Fibroblast of skin of right quadriceps (primary cell): ENCODE measurements at places on chromosomes 2 and 18.

DNA sequence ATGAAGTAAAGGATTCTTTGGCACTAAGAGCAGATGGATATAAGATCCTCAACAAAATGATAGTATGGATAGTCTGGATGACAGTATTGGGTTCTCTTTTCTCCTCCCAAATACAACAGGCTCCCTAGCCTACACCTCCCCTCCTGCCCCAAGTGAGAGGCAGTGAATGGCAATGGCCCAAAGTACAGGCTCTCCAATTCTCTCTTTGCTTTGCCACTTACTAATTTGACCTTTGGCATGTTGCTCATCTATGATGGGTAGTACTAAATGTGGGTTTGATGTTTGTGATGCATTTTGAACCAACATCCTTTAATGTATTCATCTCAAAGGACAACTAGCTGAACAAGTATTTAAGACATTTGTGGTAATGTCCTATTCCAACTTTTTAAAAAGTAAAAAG is 65.9 kb downstream of the EIF5B start:
- DNase-seq = peak; percentile 10

DNA sequence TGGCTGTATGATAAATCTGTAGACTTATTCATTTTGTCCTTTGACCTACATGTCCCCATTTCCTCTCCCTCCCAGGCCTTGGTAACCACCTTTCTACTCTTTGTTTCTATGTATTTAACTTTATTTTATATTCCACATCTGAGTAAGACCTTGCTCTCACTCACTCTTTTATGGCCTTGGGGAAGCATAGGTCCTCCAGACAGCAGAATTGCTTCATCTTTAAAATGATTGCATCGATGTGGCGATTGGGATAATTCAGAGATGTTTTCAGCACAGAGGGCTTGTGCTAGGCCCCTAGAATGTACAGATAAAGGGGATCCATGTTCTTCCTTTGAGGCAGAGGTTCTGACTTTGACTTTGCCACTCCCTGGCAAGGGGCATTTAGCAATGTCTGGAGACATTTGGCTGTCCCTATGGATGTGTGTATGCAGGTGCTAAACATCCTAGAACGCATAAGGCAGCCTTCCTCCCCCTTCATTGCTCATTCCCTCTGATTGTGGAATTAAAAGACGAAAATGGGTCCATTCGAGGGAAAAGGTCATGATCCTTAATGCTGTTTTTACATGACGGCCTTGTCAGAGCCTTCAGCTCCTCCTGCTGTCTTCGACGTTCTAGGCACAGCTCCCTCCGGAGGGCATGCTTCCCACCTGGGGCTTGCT is 1.2 kb upstream of the GPR39 start:
- peak; percentile 46 for DNase-seq

- peak; percentile 12 for DNase-seq
These were observed 1.1 kb downstream of the RNF103 start for GRCh38 chr2:86622519-86623042.

- no peak for DNase-seq
These were observed 20.0 kb upstream of the ASB18 start for GRCh38 chr2:236284208-236284607.

- DNase-seq = peak; percentile 65
These were observed 18.7 kb downstream of the MAPRE3 start for GRCh38 chr2:26989156-26989555.

- DNase-seq = no peak
These were observed 77.9 kb upstream of the MCFD2 start for GRCh38 chr2:46993501-46993900.

DNA sequence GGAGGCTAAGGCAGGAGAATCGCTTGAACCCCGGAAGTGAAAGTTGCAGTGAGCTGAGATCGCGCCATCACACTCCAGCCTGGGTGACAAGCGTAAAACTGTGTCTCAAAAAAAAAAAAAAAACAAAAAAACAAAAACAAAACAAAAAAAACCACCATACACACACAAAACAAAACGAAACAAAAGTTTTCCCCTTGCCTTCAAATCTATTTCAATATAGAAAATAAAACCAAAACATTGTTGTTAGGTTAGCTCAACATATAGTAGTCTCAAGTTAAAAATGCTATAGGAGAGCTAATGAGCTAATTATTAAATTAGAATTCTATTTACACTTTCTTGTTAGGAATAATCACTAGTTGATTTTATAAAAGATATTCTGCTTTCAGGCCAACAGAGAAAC is 43.3 kb downstream of the FBXO11 start:
- no peak for DNase-seq

DNA sequence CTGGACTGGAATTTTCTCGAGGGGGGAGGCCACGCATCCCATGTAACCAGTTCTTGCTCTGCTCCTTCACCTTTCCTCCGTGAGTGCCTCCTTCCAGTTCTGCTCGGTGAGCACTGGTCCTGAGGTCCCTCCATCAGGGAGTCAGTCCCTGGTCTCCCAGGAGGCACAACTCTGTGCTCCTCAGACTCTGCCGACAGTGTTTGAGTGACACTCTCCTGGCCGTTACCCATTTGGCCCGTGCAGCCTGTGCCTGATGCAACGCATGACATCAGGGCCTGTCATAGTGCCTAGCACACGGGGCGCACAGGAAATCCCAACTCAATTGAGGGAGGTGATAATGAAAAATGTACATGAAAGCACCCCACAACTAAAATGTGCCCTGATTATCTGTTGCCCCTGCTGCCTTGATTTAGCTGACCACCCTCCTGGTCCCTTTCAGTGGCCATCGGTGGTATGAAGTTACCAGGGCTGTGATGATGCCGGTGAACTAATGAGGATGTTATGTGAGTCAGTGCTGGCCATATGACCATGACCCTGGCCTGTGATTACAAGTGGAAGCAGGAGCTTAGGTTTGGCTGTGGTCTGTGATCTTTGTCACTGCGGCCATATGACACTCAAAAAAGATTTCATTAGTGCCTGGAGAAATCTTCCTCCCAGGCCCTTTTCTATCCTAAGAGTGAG is 144.6 kb downstream of the TDRD15 start:
- no peak for DNase-seq

DNA sequence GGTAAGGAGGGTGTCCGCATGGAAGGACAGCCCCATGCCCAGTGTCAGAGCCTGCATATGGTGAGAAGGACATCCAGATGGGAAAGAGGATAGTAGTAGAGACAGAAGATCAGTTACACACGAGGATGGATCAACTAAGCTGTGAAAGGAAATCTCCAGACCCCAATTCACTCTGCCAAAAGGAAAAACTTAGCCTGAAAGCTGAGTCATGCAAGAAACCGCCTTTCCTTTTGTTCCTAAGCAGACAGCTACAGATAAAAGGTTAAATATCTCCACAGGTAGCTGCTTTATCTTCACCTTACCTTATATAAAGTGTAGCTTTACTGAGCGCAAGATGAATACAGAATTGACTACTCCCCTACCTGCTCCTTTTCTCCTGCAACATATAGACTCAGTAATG is 67.3 kb upstream of the LGALSL start:
- no peak for DNase-seq

GRCh38 chr2:212548455-212548819 is 9.8 kb upstream of the ERBB4 start:
- peak; percentile 16 for DNase-seq

GRCh38 chr18:39845631-39846030 is 2109.4 kb upstream of the PIK3C3 start:
- DNase-seq = no peak

GRCh38 chr2:233094614-233095013 is 34.5 kb downstream of the INPP5D start:
- DNase-seq = no peak

DNA sequence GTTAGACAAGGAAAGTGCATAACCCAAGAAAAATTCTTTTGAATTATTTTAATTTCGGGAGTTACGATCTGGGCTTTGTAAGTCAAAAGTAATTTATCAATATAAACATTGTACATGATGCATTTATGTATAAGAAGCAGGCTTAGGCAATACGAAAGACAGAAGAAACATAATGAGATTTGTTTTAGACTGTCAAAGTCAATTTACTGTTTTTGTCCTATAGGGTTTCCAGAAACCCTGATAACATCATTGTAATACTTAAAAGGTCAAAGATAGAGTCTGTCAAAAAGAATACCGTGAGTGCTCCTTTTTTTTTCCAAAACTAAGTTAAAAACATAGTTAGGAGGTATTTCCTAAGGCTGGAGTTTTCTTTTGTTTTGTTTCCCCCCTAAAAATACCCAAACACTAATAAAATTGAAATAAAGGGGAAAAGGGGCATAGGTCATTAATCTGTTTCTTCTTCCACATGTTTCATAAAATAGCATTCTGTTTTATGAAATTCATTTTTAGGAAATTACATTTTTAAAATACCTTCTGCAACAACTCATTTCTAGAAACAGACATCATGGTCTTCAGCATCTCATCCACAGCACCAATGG is 16.1 kb downstream of the C1D start:
- no peak for DNase-seq

DNA sequence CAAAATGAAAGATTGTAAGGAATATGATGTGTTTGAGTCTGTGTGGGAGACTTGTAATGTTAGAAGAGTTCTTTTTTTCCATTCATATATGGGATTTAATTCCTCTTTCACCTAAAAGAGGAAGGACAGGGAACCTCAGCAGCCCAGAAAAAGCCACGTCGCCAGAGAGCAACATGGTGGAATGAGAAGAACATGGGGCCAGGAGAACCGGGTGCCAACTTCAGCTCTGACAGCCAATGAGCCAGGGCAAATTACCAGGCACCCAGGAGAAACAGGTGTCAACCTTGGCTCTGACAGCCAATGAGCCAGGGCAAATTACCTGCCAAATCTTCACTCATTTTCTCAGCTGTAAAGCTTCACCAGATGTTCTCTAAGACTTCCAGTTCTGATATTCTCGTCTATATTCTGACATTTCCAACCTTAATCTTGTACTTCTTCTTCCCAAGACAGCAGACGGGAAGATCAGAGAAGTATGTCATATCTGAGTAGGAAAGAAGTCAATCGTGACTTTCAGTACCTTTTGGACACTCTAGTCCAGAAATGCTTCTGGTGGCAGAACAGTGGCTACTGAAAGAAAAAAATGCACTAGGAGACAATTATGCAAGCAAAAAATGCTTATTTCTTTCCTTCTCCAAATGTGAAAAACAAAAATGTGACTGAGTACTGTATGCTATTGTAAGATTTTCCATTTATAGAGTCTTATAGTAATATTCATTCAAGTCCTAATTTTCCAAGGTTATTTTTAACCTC is 79.2 kb upstream of the COL5A2 start:
- no peak for DNase-seq

DNA sequence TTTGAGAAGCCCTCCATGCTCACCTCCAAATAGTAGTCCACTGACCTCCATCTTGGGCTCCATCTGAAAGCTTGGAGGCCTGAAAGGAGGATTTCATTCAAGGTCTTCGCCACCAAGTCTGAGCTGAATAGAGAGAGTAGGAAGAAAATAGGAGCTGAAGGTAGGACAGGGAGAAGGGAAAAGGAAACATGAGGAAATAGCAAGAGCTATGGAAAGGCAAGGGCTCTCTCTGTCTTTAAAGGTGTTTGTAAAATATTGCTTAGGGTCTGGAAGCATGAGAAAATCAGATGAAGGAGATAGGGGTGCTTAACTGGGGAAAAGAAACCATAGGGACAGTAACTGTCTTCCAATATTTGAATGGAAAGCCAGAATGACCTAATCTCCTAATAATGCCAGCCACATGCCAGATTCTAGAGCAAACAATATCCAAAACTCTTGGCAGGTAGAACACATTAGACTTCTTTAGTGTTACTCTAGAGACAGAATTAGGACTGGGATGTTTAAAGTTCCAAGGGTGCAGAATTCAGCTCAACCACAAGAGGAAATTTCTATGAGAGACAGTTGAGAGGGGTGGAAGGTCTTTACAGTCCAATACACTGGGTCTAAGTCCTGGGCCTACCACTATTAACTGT is 67.4 kb downstream of the NAB1 start:
- DNase-seq = no peak

- no peak for DNase-seq
These were observed 34.1 kb downstream of the PARD6G start for GRCh38 chr18:80213182-80213581.

- no peak for DNase-seq
These were observed 32.5 kb downstream of the DOCK10 start for GRCh38 chr2:225009768-225010167.

GRCh38 chr18:28176698-28176947 is 307 bp downstream of the CDH2 start:
- no peak for DNase-seq

- DNase-seq = no peak
These were observed 22.0 kb downstream of the EFHD1 start for GRCh38 chr2:232655392-232655791.

DNA sequence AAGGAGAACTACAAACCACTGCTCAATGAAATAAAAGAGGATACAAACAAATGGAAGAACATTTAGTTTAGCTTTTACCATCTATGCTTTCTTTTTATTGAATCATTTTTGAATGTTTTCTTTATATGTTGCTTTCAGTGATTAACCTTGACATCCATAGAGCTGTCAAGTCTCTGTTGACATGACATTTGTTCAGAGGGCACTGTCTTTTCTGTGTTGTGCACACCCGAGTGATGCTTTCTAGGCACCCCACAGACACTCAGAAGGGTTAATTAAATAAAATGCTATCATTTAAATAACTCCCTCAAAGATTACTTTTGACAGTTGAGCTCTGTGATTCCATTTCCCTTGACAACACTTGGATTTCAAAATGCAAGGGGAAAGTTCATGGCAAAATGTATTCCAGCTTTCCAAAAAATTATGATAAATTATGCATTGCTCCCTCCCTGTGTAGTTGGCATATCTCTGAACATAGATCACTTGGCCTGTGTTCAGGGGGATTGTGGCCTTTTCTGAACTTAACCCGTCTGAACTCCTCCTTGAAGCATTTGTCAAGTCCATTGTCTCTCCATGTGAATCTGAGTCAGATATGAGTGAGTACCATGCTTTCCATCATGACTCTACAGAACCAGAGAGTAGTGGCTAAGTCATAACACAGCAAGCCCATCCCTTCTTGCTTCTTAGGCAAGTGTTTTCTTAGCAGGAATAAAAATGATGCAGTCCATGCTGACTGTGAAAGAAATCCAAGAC is 372.6 kb downstream of the RPRM start:
- no peak for DNase-seq

GRCh38 chr2:191225126-191225525 is 20.1 kb upstream of the MYO1B start:
- DNase-seq = no peak

GRCh38 chr2:221514305-221515040 is 57.6 kb downstream of the EPHA4 start:
- DNase-seq = no peak

GRCh38 chr18:32438173-32438572 is 32.5 kb downstream of the GAREM1 start:
- no peak for DNase-seq

GRCh38 chr2:136319237-136319636 is 201.3 kb upstream of the CXCR4 start:
- DNase-seq = no peak
